ENCODE measurements at places on chromosomes 12 and 14.

DNA sequence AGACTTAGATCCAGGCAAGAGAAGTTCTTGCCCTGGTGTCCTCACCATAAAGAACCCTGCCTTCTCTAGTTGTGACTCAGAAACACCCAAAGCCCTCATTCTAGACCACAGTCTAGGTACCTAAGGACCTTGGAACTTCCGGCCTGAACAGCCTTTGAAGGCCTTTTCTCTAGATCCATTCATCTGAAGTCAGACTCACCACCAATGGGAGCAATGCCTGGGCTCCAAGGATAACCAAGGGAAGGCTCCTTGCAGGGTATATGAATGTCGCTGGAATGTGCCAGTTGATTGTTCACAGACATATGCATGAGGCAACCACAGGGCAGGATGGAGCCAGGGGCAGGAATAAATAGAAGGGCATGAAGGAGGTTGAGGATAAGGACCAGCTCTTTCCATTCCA, 86.3 kb downstream of the PLCZ1 start:
- DNase-seq, result no peak

DNA sequence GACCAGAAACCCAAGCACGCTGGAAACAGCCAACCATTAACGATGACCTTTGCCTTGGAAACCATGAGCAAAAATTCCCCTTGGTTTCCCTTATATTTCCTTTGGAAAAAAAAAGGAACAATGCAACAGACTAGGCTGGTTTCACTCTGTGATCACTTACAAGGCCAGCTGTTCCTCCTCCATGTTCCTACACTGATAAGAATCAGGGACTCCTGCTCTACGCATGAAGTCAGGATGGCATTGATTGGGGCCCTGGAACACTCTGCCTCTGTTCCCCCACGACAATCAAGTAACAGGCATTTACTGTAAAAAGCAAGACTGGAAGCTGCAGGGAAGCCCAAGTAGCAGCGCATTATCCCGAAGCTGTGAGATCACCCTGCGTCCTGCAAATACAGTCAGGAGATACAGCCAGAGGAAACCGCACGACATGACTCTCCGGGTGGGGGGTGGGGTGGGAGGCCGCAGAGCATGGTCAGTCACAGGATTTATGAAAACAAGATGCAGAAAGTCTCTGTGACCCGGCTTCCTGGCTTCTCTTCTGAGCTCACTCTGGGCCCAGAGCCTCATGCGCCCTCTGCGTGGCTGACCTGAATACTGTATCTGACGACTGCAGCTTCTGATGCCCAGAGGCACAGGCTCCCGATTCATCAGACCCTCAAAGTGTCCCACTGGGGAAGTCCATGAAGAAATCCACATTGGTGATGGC, 31.1 kb downstream of the SSH1 start:
- no peak for DNase-seq

DNA sequence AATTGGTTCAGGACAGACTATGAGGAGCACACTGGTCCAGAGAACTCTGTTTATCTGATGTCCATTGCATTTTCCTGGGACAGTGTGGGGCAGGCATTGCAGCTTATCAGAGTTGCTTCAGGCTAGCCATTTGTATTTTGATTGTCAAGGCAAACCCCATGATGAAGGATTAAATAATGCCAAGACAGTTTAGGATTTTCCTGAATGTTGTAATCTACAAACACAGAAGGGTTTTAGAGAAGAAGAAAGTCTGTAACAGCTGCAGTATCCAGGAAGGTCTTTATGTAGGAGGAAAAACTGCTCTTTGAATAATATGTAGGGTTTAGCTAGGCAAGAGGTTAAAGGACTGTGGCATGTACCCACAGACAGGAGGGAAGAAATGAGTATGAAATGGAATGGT, 32.2 kb upstream of the UNC79 start:
- DNase-seq, result no peak

- no peak for DNase-seq
These were observed 23.7 kb downstream of the ANKRD9 start for GRCh38 chr14:102485693-102486512.

DNA sequence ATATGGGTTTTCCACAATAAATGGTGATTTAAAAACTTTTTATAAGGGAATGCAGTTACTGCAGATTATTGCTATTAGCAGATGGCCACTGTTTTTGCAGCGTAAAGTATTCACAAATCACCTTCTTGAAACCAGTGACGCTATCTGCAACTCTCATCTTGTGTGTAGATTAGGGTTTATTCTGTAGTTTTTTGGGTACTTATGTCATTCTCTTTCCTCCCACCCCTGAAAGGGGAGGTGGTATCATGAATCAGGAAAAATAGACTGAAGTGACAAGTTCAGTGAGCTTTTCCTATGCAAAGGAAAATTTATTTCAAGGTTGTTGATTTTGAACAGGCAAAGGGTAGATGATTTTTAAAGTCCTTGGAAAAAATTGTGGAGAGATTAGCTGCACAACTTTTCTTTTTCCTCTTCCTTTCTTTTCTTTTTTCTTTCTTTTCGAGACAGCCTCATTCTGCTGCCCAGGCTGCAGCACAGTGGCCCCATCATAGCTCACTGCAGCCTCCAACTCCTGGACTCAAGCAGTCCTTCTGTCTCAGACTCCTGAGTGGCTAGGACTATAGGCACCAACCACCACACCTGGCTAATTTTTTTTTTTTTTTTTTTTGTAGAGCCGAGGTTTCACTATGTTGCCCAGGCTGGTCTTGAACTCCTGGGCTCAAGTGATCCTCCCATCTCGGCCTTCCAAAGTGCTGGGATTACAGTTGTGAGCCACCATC, 1.6 kb downstream of the FRS2 start:
- DNase-seq, result no peak

DNA sequence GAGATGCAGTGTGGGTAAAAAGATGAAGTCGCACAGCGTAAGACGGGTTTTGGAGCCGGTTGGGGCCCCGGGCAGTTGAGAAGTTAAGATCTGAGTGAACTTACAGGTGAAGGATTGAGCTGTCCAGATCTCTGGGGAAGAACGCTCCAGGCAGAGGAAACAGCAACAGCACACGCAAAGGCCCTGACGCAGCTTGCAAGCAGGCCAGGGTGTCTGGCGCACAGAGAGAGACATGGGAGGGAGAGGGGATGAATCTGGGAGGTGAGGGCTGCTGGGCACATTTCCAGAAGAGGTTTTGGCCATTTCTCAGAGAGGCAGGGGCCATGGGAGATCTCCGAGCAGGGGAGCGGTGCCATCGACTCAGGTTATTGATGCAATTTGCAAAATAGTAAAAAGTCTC, 31.0 kb downstream of the MYL2 start:
- no peak for DNase-seq

GRCh38 chr12:51219322-51219721, 1.5 kb upstream of the POU6F1 start:
- DNase-seq, result no peak

- no peak for DNase-seq
These were observed 83.4 kb upstream of the NOS1 start for GRCh38 chr12:117444781-117445180.

DNA sequence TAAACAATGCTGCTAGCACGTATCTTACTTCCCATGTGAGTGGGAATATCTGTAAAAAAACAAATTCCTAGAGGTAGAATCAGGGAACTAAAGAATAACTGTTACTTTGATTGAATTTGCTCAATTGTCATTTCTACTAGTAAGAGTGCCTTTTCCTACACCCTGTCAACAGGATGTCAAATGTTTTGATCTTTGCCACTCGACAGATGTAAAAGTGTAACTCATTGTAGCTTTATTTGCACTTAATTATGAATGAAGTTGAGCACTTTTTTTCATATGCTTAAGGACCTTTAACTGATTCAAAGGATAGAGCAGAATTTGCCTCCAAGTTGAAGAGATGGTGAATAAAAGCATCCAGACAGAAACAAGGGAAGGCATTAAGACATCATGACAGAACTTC, 104.5 kb downstream of the PPP1R12A start:
- DNase-seq, result no peak

DNA sequence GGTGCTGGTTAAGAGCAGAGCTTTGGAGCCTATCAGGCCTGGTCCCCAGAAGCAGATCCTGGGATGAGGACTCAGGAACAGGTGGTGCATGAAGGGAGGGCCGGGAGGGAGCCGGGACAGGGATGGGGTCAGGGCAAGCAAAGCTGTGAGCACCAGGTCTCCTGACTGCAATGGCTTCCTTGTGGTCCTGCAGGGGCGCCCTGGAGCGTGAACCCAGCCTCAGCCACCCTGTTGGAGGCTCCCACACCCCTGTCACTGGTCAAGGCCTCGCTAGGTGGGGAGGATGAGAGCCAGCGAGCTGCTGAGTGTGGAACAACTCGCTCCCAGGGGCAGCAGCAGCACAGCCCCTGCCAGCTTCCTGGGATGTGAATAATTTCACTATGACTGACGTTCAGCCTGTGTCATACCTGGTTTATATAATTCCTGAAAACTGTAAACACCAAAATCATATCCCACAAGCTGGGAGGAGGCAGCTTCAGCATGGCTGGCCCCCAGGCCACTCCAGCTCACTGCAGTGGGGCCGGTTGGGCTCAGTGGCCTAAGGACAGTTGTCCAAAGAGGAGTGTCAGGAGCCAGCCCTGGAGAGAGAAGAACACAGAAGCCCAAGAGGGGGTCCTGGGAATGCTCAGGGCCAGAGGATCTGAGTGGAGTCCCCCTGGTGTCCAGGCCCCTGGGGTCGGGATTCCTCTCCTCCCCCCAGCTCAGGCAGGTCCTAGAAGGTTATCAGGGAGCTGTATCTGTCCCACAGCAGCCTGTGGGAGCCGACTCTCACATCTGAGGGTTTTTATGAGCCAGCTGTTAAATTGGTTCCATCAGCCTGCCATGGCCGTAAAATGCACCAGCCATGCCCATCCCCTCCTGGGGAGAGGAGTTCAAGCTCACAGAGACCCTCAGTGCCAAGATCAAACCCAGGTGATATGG, 272.9 kb downstream of the ADGRD1 start:
- no peak for DNase-seq

GRCh38 chr12:480831-481816, 21.4 kb downstream of the B4GALNT3 start:
- DNase-seq, result no peak

DNA sequence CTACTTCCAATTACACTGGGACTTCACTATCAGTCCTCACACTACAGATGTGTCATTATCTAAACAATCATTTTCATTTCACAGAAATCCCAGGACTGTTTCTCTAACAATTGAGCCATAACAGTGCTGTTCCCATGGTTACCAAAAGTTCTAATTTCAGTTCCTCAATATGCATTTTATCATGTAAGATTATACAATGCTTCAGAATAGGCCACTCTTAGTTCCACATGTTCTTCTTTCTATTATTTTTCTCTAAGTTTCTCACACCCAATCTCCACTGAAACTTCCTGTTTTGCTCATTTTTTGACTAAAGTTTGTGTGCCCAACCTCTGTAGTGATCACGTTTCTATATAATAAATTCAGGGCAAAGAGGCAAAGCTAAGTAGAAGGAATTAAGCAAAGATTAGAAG, 185.8 kb downstream of the DUSP6 start:
- DNase-seq, result no peak

- no peak for DNase-seq
These were observed 298.9 kb downstream of the ITPR2 start for GRCh38 chr12:26534071-26534470.

GRCh38 chr12:52081263-52081733, 1.8 kb downstream of the SMIM41 start:
- no peak for DNase-seq

- DNase-seq, result peak; percentile 67
These were observed 21.3 kb downstream of the TBX3 start for GRCh38 chr12:114662512-114663177.

- no peak for DNase-seq
These were observed 15.4 kb downstream of the BEGAIN start for GRCh38 chr14:100571837-100572236.

GRCh38 chr12:19991146-19991545, 377.2 kb upstream of the PDE3A start:
- DNase-seq, result no peak

- no peak for DNase-seq
These were observed 10.9 kb upstream of the TC2N start for GRCh38 chr14:91878274-91878673.

- DNase-seq, result no peak
These were observed 209.7 kb upstream of the BMP4 start for GRCh38 chr14:54166049-54166950.

GRCh38 chr12:122876731-122877130, 19.2 kb downstream of the VPS37B start:
- no peak for DNase-seq

DNA sequence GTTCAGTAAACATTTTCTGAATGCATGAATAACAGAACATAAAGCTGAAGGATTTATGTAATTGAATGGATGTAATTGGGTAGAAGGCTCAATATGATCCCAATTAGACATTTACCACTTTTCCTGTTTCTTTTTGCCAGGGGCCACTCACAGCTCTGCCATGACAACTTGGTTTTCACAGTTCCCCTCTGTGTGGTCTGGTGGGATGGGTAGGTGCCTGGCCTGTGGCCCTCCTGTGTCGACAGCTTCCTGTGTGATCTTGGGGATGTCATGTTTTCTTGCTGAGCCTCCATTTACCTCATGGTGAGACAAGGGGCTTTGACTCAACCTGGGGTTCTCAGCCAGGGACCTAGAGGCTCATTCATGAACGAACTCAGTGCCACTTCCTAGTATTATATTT, 12.6 kb upstream of the SERPINA10 start:
- DNase-seq, result no peak

DNA sequence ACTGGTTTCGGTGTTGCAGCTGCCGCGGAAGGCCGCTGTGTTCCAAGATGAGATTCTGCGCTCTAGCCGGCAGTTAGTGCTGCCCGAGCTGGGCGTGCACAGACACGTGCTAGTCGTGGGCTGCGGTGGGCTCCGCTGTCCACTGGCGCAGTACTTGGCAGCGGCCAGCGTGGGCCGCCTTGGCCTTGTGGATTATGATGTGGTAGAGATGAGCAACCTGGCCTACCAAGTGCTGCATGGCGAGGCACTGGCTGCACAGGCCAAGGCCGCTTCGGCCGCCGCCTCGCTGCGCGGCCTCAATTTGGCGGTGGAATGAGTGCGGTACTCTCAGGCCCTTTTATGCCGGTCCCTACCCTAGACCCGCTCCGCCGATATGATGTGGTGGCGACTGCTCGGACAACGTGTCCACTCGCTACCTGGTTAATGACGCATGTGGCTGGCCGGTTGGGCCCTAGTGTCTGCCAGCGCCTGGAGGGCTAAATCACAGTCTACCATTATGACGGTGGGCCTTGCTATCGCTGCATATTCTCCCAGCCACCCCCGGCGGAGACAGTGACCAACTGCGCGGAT, 102.2 kb downstream of the SNAPC1 start:
- DNase-seq, result no peak

DNA sequence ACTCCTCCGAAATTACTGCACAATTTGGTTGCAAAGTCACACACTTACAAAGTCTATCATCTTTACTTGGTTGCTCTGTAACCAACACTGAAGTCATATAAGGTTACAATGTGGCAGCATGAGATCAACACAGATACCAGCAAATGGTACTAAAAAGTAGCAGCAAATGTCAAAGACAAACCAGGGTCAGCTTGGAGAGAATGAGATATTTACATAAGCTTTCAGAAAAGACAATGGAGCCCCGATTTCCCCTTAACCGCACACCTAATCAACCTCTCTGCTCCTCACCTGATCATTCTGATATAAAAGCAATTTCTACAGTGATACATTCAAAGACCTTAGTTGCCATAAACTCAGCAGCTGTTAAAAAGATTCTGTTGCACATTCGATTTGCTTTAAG, 76.4 kb upstream of the FOXN3 start:
- no peak for DNase-seq

GRCh38 chr12:14982562-14982961, 9.7 kb downstream of the PDE6H start:
- no peak for DNase-seq

Measured in stimulated activated CD4-positive, alpha-beta T cell treated with anti-CD3 and anti-CD28 coated beads, Interleukin-4, amount 100 ng/mL, for 1 hour (primary cell).